ENCODE measurements at places on chromosomes 7 and 10.
A peak's percentile ranks its signal among the peaks of the same experiment; 100 is the strongest.

- no peak for DNase-seq
These were observed 37.3 kb downstream of the PAX2 start for GRCh38 chr10:100782461-100783244.

DNA sequence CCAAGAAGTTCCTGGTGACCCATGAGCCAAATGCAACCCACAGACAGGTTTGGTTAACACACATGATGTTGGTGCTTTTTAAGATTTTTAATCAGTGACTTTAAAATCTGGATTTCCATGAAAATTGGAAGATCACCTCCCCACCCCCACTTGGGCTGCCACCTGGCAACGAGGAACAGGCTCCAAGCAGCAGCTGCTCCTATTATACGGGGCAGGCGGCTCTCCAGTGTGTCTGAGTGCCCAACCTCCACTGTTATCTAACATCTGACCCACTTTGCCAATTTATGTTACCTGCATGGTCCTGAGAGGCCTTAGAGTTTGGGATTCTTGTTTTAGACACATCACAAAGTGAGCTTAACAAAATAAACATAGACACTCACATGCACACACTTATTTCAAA, 56.4 kb downstream of the SGMS1 start:
- DNase-seq, result no peak

- DNase-seq, result no peak
These were observed 235.0 kb upstream of the PTN start for GRCh38 chr7:137578541-137578940.

DNA sequence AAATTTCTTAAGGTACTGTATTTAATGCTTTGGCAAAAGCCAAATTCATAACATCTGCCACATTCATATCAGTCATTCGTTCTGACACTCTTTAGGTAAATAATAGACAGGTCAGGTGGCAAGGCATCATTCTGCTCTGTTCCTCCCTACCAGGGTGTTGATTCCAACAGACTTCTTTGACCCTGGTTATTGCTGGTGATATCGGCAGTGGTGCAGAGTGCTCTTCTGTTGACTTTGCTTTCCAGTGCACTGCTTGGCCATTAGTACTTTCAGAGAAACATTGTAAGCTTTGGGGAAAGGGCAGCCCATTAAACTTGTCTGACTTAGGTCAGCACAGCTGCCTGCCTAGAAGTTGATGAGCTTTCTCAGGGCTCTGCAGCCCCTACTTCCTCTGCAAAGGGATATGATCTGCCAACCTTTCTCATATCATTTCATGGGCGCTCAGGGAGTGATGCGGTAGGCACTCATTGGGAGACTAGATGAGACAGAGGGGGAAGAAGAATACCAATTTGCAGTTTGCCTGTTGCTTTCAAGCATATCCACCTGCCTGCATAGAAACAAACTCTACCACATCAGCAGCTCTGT, 139.3 kb downstream of the LRRC4 start:
- DNase-seq, result no peak

- no peak for DNase-seq
These were observed 41.4 kb downstream of the GRID1 start for GRCh38 chr10:86325158-86325557.

GRCh38 chr7:117874191-117874700, 1.0 kb upstream of the CTTNBP2 start:
- DNase-seq, result no peak

DNA sequence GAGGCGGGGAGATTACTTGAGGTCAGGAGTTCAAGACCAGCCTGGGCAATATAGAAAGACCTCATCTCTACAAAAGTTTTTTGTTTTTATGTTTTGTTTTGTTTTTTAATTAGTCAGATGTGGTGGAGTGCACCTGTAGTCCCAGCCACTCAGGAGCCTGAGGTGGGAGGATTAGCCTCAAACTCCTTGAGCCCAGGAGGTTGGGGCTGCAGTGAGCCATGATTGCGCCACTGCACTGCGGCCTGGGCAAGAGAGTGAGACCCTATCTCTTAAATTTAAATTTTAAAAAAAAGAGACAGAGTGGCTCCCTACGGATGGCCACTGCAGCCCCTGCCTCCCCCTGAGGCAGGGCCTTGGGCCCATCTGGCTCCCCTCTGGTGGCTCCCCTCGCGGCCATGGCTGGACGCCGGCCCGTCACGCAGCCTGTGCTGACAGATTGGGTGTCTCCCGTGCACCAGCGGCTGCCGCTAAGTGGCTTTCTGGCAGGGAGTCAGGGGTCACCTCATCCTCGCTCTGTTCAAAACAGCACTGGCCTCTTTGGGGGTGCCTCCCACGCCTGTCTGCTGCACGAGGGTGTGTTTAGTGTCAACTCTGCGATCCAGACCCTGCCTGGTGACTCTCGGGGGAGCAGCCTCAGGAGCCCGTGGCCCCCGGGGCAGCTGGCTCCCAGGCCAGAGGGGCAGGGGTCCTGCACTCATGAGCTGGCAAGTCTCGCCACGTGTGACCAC, 44.4 kb upstream of the ELN start:
- DNase-seq, result no peak

GRCh38 chr10:49093922-49094321, 21.4 kb downstream of the VSTM4 start:
- no peak for DNase-seq

GRCh38 chr7:47516985-47517600, 64.8 kb downstream of the TNS3 start:
- DNase-seq, result no peak

DNA sequence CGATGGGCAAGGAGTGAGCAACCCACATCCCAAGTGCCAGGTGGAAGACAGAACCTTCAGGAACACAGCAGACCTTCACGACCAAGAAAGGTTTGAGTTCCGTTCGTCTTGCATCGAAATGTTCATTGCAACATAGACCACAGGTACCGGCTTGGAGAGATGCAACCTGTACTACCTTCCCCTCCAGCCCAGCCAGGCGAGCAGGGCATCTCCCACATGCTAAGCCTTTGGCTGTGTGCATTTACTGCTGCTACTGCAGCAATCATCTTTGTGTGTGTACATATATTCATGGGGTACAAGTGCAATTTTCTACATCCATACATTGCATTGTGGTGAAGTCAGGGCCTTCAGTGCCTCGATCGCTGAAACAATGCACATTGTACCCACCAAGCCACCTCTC, 58.8 kb downstream of the CTBP2 start:
- DNase-seq, result no peak

- no peak for DNase-seq
These were observed 200.3 kb upstream of the LYZL2 start for GRCh38 chr10:30829901-30830300.

DNA sequence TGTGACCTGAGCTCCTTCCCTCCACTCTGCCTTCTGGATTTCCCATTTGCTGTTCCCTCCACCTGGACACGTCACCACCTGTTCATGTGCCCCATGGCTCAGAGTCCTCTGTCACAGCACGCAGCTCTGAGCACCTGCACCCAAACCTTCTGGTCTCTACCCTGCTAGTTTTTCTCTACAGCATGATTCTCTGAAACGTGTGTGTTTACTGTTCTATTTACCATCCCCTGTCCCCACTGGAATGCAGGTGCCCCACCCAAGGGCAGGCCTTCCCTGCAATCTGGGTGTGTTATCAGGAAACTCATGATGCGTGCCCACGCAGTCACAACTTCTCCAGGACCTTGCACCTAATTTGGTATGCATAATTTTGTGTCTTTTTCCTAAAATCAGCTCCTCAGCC, 284.4 kb upstream of the IGFBP3 start:
- no peak for DNase-seq

- no peak for DNase-seq
These were observed 110.1 kb downstream of the WDR37 start for GRCh38 chr10:1166101-1166827.

DNA sequence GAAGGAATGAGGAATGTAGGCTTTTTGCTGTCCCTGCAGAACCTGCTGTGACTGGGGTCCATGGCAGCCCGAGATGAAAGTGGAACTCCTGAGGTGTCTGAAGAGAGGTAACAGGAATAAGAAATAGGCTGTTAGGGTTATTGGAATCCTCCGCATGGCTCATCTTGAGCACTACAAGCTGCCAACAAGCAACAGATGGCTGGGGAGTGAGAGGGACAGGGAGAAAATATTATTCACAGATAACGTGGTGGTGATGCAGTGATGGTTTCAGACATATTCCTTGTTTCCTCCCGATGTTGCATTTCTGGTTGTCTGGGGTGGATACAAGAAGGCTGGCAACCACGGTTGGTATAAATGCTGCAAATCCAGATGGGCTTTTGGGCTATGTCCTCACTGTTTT, 46.1 kb downstream of the AP3M1 start:
- DNase-seq, result no peak

DNA sequence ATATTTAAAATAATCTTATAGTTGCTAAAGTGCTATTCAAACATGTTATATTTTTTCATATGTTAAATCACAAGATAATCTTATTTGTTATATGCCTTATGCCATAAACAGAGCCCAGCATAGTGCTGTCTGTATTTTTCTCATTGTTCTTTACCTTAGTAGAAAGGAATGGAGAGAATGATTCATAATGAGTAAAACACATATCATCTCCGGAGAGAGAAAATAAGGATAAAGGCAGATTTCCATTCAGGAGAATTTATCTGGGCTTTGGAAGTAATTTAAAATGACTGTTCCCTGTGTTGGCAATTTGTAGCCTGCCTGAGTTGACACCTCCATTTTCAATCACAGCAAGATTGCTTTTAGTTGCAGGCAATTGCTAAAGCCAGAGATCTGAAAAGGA, 30.2 kb downstream of the CHN2 start:
- DNase-seq, result no peak

GRCh38 chr10:89548673-89549072, 13.3 kb upstream of the SLC16A12 start:
- DNase-seq, result no peak

DNA sequence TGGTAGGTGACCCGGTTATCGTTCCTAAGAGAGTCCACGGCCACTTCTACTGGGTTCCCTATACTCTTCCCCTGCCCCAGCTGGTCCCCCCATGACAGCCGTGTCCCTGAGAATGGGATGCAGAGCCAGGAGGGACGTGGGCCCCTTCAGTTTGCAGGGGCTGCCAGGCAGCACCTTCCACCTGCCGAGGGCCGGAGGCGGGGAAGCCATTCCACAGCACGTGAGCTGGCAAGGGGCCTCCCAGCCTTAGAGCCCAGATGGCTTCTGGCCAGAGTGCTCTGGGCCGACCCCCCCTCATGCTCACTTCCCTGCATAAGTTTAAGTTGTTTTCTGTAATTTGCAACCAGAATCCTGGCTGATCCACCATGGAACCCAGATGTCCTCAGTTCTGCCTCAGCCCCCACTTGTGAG, 39.0 kb downstream of the DIP2C start:
- no peak for DNase-seq

DNA sequence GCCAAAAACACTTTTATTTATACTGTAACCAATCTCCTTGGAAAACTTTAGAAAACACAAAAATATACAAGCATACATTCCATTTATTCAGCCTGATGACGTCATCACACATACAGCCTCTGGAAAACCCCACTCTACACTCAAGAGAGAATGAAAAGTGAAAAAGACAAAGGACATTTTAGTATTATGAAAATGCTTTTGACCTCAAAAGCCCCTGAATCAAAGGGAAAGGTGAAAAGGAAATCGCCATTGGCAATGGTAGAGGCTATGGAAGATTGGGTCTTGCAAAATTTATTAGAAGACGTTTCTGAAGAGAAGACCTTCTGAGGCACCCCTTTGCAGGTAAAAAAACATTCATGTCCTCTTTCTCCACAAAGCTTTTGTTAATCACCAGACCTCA, 82.9 kb upstream of the STRIP2 start:
- no peak for DNase-seq

- no peak for DNase-seq
These were observed 115.4 kb downstream of the ZMIZ1 start for GRCh38 chr10:79184145-79184625.

GRCh38 chr7:157540606-157541294, 203.9 kb downstream of the DNAJB6 start:
- peak; percentile 7 for DNase-seq

- DNase-seq, result no peak
These were observed 186.7 kb upstream of the HGF start for GRCh38 chr7:81956520-81956919.

DNA sequence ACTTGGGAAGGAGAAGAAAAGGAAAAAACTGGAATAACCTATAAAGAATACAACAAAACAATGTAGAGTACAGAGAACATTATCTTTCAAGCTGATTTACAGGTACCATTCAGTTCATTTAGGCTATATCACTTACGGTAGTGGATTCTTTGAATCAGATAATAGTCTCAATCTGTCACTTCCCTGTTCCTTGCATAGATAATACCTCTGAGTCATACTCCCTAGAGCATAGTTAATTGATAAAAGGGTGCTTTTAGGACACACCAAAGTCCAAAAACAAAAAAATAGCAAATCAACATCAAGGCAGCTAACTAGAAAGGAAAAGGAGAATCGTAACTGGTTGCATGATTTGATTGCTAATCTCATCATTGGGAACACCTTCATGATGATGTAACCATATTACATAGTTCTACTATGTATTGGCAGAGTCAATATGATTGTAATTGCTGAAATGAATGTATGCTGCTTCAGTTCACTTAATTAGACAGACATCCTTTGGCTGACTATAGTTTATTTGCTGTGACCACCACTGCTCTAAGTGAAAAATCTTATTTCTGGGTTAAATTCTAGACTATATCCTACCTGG, 844.4 kb downstream of the GATA3 start:
- DNase-seq, result no peak

GRCh38 chr10:105973360-105973759, 1191.1 kb downstream of the SORCS1 start:
- no peak for DNase-seq

DNA sequence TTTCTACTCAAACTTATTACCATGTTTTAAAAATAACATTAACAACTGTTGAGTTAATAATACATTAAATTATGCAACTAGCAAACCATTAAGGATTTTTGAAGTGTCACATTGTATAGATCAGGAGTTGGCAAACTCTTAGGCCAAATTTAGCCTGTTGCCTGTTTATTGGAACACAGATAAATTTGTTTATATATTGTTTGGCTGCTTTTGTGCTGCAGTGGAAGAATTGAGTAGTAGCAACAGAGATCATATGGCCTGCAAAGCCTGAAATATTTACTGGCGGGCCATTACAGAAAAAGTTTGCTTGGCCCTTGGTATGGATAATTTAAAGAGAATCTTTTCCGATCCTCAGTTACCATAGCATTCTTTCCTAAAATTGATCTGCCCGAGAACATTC, 50.7 kb upstream of the TMEM236 start:
- no peak for DNase-seq
